ENCODE measurements at places on chromosomes 11 and 22. TPM values are rescaled to one million over a fixed set of nuclear protein-coding genes. Genes with fewer than 3 reads are reported as not detected.

UPB1 gene
- 2.8 TPM for total RNA-seq

POU2F3 gene
- not detected for total RNA-seq

PKNOX2 gene
- total RNA-seq = not detected

DNA sequence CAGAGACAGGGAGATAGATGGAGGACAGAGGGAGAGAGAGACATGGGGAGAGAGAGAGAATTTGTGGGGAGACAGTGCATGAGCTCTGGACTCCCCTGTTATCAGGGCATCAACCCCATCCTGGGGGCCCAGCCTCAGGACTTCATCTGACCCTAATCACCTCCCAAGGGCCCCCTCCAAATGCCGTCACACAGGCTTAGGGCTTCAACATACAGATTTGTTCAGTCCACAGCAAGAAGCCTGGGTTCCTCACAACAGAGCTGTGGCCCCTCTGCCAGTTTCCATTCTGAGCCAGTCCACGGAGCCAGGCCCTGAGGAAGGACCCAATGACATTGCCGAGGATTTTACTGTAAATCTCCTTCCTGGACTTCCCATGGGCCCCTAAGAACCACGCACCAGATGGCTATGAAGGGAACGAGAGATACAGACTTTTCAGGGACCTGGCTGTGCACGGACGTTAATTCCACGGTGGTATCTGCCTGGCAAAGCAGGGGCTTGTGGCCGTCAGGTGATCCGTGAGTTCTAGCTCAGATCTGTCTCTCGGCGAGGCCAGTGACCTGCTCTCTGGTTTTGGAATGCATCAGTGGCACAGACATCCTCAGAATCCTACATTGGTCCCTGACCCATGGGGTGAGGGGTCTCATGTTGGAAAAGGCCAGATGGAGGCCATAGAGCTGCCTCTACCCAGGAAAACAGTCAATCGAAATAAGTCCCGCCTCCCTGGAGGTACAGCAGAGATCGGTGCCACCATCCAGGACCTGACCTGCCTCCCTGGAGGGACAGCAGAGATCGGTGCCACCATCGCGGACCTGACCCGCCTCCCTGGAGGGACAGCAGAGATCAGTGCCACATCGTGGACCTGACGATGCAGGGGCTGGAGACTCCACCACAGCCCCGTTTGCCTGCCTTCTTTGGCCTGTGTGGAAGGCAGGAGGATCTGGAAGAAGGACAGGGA, 8.7 kb upstream of the B4GALNT4 start:
- no peak for DNase-seq

SLC22A9 gene
- total RNA-seq = not detected

CRYBB1 gene
- total RNA-seq = not detected
